GM19239 (cell line): ENCODE measurements at places on chromosomes 4 and X.

DNA sequence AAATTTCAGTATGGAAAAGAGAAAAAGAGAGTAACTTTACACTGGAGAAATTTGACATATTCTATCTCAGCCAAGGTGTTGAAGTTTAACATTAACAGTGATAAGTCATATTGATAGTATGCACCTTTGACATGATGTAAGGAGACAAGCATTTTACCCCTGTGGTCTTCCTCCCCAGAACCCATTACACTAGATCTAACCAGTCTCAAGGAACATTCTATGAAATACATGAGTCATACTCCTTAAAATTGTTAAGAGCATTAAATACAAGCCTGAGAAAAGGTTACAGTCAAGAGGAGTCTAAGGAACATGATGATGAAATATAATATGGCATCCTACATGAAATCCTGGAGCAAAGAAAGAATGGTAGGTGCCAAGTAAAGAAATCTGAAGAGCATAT is 1151.3 kb upstream of the IGFBP7 start:
- no peak for DNase-seq

DNA sequence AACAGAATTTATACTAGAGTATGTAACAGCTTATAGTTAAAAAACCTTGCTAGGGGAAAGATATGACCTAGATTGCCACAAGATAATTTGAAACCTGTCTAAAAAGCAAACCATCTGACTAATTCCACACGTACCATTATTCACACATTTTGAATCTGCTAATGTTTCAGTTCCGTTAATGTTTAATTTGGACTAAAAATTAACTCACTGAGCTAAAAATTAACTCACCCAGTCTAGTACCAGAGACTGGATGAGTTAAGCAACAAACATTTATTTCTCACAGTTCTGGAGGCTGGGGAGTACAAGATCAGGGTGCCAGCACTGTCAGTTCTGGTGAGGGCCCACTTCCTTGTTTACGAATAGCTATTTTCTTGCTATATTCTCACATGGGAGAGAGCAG is 231.5 kb upstream of the DIAPH2 start:
- DNase-seq: no peak

DNA sequence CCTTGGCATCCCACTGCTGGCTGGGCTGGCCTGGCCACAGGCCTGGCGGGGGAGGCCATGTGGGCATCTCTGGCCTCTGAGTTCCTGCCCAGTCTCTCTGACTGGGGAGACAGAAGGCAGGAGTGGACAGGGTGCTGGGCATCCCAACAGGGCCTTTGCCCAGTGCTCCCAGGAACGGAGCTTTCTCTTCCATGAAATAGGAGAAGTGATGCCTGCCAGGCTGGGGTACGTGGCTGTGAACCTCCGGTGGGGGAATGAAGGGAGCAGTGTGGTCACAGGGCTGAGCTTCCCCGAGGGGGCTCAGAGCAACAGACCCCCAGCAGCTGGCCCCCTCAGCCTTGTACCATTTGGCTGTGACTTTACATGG is 40.4 kb upstream of the HMX1 start:
- DNase-seq: no peak

- no peak for DNase-seq
Measured at GRCh38 chr4:53522334-53522733, 69.0 kb downstream of the LNX1 start.

DNA sequence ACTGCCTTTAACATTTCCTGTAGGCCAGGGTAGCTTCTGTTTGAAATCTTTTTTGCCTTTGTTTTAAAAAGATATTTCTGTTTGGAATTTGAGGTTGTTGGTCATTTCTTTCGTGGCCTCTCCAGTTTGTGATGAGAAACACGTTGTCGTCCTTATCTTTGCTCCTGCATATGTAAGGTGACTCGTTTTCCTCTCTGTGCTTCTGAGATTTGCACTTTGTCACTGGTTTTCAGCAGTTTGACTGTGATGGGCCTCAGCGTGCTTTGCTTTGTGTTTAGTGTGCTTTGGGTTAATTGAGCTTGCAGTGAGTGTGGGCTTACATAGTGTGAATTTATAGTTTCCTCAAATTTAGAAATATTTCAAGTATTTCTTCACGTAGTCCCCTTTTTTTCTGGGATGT is 81.5 kb downstream of the FAM193A start:
- no peak for DNase-seq

- no peak for DNase-seq
Measured at GRCh38 chrX:44344194-44344593, 722 bp upstream of the EFHC2 start.

- no peak for DNase-seq
Measured at GRCh38 chr4:6601661-6602250, 26.8 kb downstream of the MAN2B2 start.

DNA sequence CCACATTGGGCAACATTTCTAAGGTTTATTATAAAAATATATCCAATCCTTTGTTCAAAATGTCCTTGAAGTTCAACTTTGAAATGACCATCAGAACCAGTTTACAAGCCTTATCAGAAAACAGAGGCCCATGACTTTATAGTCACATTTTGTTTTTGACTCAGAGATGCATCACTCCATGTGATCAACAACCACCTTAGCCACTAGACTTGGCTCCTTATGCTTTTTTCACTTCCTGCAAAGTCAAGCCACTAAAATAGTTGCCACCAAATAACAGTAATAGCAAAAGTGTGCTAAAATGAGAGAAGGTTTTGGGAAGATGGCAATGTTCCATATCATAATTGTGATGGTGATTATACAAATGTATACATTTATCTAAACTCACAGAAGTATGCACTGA is 181.7 kb downstream of the MAML3 start:
- no peak for DNase-seq

- no peak for DNase-seq
Measured at GRCh38 chrX:74924449-74925224, 615 bp downstream of the NEXMIF start.

DNA sequence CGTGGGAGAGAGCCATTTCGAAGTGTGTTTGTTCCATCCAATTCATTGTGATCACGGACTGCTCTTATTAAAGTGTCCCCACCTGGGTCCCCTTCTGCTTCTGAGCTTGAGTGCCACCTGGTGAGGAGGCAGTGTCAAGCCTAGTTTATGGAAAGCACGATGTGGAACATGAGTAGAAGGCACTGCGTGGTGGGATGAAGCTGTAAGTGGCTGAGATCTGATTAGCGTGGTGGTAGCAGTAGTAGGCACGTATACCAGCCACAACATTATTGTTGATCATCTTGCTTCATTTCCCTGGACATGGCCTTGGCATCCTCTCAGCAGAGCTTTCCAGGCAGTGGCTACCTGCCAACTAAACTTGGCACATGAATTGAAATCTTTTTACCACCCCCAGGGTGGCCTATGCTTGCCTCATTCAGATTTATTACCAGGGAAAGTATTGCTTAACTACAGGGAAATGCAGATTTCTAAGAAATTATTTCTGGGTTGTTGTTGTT is 46.4 kb downstream of the GPAT3 start:
- DNase-seq: no peak

GRCh38 chrX:3669841-3670475 is 43.5 kb downstream of the PRKX start:
- no peak for DNase-seq

GRCh38 chrX:142295190-142295589 is 90.1 kb upstream of the MAGEC2 start:
- DNase-seq: no peak

- no peak for DNase-seq
Measured at GRCh38 chrX:115564243-115564642, 3.3 kb downstream of the PLS3 start.

DNA sequence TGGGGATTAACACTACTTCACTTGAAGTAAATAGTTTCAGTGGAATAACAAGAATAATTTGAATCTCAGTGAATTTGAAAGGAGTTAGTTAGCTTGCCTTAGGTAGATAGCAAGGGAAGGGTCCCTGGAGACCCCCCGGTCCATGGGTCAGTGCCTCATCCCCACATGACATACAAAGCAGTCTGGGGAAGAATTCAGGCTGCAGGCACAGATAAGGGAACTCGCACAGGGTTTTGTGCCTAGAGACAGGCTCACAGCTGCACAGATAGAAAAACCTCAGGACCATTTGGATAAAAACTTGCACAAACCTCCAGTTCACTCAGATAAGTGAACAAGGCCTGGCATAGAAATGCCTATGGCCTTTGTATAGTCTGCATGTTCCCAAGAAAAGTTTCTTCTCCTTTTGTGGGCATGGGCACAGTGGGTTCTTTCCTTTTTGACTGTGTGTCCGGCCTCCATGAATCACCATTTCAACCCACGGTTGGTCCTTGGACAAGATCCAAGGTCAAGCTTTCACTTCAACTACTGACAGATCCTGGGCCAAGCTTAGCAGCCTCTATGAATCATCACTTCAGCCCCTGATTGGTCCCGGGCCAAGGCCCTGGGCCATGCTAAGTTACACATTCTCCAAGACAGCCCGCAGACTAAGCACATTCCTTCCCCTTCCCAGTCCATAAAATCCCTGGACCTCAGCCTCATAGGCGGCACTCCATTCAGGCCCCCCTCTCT is 108.3 kb upstream of the KLHL4 start:
- DNase-seq: no peak

- no peak for DNase-seq
Measured at GRCh38 chr4:110959041-110959643, 336.3 kb upstream of the PITX2 start.

DNA sequence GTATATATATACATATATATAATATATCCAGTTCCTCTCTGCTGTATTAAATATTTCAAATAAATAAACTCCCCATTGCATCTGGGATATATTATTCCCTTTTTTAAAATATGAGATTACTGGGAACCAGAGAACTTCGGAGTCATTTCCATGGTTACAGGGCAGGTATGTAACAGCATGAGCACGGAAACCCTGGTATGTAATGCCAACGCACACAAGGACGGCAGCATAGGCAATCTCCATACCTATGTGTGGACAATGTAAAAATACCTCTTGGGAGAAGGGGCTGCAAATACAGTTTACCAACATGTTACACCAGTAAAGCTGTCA is 62.8 kb downstream of the NUDT10 start:
- DNase-seq: no peak

DNA sequence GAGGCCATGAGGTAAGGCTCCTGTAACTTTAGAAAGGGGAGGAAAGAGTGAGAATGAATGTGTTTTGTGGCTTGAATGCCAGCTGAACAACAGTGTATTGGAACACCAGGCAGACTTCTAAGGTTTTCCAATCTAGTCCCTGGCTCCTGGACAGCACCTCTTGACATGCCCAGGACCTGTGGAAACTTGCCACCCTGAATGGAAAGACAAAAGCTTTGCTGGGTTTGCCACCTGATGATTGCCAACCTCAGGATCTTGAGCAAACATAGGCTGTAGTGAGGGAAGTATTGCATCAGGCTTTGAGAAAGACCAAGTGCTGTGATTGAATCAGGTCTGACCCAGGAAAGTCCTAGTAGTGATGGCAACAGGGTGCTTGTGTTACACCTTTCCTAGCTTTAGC is 1393.1 kb upstream of the DIAPH2 start:
- no peak for DNase-seq

DNA sequence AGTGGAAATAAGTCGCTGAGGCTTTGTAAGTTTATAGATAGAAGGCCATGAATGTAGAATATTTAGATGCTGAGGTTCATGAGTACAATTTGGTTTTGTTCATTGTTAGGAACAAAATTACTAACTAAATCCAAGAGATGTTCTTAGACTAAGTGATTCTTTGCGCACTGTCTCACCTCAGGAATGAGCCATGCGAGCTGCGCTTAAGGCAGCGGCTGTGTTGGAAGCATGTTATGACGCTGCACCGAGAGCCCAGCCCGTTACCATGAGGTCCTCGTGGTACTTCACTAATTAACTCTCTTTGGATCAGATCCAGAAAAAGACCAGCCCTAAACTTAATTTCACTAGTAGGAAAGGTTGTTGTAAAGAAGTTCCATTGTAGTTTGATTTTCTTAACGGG is 166.2 kb downstream of the RAPGEF2 start:
- no peak for DNase-seq

- peak; percentile 21 for DNase-seq
Measured at GRCh38 chr4:147984065-147984777, 252.3 kb downstream of the ARHGAP10 start.

- DNase-seq: no peak
Measured at GRCh38 chr4:164381859-164382258, 372.1 kb upstream of the SMIM31 start.

GRCh38 chr4:149645790-149646189 is 169.9 kb downstream of the IQCM start:
- no peak for DNase-seq

- DNase-seq: no peak
Measured at GRCh38 chrX:4841216-4841745, 1127.8 kb upstream of the PRKX start.

GRCh38 chr4:134425756-134426155 is 224.2 kb upstream of the PABPC4L start:
- no peak for DNase-seq

GRCh38 chr4:36237366-36238313 is 6.7 kb downstream of the ARAP2 start:
- no peak for DNase-seq

- DNase-seq: no peak
Measured at GRCh38 chrX:81174286-81174685, 27.4 kb downstream of the HMGN5 start.

GRCh38 chrX:53080628-53081580 is 1.3 kb upstream of the TSPYL2 start:
- DNase-seq: no peak

DNA sequence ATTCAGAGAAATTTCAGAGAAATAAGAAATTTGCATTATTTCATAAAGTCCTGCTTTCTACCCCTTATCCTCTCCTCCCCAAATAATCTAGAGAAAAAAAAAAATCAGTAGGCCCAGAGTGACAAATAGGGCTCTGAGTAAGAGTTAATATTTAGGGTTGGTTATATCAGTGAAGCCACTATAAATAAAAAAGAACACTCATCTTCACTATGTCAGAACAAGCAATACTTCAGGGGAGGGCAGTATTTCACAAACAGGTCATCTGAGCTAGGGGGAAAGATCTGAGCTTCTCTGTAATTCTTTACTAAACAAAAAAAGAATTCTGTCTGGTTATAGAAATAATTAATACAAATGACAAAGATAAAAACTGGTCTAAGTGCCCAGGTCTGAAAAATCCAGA is 39.4 kb downstream of the PDE5A start:
- no peak for DNase-seq

DNA sequence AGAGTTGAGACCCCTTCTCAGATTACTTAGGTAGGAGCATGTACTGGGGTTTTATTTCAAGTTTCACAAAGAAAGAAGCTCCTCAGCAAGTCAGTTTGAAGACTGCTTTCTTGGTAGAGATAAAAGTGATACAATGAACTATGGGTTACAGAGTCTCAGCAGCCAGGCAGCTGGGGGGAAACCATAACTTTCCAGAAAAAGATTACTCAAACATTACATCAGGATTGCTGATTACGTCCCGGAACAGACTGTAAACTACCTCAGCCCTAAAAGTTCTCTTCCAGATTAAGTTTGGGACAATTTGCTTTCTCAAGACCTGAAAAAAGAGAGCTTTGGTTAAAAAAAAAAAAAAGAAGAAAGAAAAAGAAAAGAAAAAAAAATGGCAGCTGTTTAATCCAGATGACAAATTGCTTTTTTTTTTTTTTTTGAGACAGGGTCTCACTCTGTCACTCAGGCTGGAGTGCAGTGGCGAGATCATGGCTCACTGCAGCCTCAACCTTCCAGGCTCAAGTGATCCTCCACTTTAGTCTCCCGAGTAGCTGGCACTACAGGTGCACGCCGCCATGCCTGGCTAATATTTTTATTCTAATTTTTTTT is 16.6 kb downstream of the SAT1 start:
- DNase-seq: no peak
